ENCODE measurements at places on chromosomes 7 and 10. TPM values are rescaled to one million over a fixed set of nuclear protein-coding genes. Genes with fewer than 3 reads are reported as not detected.

GRCh38 chr7:106276513-106276912 is 8.3 kb downstream of the NAMPT start:
- no peak for DNase-seq

The CUBN gene
- 52.3 TPM for total RNA-seq

The GDF10 gene
- total RNA-seq, result not detected

DNA sequence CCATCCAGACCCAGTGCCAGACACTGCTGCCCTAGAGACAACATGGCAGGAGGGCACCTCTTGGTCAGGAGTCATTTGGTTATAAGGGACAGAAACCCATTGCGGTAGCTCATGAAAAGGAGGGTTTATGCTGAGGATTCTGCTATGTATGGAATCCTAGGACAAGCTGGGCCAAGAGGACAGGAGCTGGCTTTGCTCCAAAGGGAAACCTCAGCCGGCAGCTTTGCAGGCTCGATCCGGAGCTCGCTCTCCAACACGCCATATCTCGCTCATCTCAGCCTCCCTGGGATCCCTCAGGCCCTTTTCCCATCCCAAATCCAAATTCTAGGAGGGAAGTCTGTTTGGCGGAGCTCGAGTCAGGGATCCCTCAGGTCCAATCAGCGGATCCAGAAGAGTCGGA is 345.7 kb downstream of the GLRX3 start:
- no peak for DNase-seq

- no peak for DNase-seq
Measured at GRCh38 chr10:62618576-62619412, 185.7 kb upstream of the ADO start.

The ERV3-1 gene
- 11.3 TPM for total RNA-seq

GRCh38 chr10:129727495-129727894 is 236.6 kb downstream of the EBF3 start:
- DNase-seq, result no peak

The CPXM2 gene
- 7.3 TPM for total RNA-seq

DNA sequence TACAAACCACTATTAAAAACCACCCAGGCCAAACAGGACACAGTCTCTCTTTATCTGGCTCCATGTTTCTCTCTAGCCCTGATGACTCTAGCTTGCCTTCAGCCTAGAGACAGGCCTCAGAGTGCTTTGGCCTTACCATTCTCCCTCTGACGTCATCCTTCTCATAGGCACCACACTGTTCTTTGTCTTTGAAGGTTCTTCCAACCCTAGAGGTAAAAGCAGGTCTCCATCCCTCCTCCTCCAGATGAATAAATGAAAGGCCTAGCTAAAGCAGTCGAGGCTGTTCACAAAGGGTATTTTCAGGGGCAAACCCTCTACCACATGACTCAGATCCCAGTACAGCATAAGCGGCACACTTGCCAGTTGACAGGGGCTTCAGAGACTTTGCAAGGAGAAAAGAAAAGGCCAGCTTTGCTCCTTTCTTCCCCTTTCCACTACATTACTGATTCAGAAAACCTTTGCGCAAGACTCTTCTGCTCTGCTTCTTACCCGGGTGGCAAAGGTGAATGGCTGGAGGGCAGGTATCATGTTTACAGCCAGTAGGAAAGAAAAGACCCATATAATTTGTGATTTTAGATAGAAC is 14.8 kb downstream of the NFE2L3 start:
- DNase-seq, result no peak

DNA sequence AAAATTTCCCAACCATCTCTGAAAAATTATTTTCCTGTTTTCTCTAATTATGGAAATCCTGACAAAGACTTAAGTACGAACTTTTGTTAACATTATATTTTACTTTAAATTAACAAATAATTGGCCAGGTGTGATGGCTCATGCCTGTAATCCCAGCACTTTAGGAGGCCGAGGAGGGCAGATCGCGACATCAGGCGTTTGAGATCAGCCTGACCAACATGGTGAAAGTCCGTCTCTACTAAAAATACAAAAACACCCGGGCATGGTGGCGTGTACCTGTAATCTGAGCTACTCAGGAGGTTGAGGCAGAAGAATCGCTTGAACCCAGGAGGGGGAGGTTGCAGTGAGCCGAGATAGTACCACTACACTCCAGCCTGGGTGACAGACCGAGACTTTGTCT is 32.2 kb downstream of the DGKB start:
- DNase-seq, result no peak

DNA sequence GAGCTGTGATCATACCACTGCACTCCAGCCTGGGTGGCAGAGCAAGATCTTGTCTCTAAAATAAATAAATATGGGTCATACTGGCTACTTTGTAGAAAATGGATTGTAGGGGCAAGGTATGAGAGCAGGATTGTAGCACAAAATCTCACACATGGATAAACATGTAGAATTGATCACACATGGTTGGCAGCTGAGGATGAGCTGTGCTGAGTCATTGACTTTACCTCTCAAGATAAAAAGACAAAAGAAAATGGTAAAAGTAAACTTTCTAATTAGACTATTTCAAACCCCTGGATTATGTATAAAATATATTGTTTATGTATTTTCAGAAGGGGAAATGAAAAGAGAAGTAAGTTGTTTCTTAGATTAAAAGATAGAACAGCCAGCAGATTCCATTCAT is 69.3 kb downstream of the APBB1IP start:
- DNase-seq, result no peak

The HKDC1 gene
- total RNA-seq, result 176 TPM

The IMPDH1 gene
- total RNA-seq, result 7.9 TPM

The IGFBP3 gene
- total RNA-seq, result 82.2 TPM

Measured in Peyer's patch (tissue), 4 donors.